ENCODE measurements at places on chromosomes 2 and 18. TPM values are rescaled to one million over a fixed set of nuclear protein-coding genes. Genes with fewer than 3 reads are reported as not detected.

- no peak for DNase-seq
Measured at GRCh38 chr18:32093523-32093922, 1.8 kb downstream of the RNF138 start.

GRCh38 chr2:214310319-214310718, 100.5 kb upstream of the VWC2L start:
- DNase-seq = no peak

- no peak for DNase-seq
Measured at GRCh38 chr2:133409581-133410285, 158.5 kb downstream of the NCKAP5 start.

The SIGLEC15 gene
- polyA plus RNA-seq = 0.19 TPM

GRCh38 chr2:41851554-41851953, 196.3 kb upstream of the PKDCC start:
- DNase-seq = no peak

- no peak for DNase-seq
Measured at GRCh38 chr2:72913486-72914205, 3.7 kb upstream of the EMX1 start.

Measured in hindlimb muscle (tissue), 1 donor.